ENCODE measurements at places on chromosomes 12 and 14.
A peak's percentile ranks its signal among the peaks of the same experiment; 100 is the strongest.

DNA sequence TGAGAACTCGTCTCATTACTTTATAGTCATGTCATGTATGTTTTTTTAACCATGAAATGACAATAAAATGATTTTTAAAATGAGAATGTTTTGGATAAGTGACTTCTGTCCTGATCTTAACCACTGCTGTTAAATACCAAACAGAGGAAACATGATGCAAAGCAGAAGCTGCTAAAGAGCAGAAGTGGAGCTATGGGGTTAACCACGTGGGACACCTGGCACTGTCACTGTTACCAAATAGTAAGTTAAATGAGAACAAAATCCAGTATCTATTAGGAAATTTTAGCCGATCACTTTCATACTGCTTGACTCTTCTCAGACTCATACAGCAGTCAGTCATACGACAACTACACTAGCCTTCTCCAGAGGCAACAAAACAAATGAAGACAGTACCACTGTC lies 82.4 kb downstream of the SCAF11 start:
- DNase-seq: no peak

DNA sequence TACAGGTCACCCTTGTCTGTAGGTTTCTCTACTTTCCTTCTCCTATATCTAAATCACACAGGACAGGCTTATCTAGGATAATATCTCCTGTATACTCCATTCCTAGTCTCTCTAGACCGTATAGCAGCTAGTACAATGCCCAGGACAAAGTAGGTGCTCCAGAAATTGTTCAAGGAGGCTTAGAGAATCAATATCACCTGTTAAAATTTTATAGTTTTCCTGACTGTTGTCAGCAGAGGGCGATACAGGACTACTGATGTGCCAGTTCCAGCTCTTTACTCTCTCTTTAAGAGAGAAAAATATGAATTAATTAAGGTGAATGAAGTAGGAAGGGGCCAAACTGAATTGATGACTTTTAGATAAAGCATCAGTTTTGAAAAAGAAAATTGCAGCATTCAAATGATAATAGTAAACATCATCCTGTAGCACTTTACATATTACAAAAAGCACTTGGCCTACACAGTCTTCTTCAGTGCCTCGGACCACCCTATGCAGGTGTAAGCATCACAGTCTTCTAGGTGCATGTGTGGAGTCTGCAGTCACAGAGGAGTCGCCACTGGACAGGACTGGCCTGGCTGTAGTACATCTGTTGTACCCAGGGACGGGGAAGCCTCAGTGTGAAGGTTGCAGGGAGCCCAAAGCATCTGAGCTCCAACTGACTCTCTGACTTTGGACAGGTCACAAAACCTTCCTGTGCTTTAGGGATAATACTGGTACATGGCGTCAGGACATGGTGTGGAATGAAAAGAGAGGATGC lies 61.9 kb upstream of the MAX start:
- peak; percentile 13 for DNase-seq

DNA sequence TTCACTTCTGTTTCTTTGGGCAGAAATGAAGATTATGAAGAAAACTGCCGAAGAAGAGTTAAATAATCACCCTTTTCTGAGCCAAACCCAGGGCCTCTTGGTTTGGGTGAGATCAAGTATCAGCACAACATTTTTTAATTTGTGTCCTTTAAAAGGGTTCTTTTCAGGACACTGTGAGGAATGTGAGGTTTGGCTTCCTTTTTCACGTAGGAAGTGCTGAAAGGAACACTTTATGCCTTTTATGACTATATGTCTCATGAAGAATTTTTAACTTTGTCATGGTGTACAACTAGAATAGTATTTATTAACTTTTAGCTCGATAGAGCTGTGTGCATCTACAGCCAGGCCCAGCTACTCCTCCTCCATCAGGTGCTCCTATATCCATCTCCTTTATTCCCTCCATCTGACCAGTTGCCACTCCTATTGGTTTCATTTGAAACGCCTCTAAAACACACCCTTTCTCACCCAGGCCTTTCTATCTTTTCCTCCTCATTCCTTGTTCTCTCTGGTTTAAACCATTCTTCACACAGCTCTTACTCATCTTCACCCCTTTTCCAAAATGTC lies 103.6 kb upstream of the LRIG3 start:
- no peak for DNase-seq

- DNase-seq: no peak
Observed at GRCh38 chr14:32947081-32947480, 8.4 kb downstream of the NPAS3 start.

GRCh38 chr12:105764216-105764835 lies 374.4 kb downstream of the NUAK1 start:
- DNase-seq: no peak

DNA sequence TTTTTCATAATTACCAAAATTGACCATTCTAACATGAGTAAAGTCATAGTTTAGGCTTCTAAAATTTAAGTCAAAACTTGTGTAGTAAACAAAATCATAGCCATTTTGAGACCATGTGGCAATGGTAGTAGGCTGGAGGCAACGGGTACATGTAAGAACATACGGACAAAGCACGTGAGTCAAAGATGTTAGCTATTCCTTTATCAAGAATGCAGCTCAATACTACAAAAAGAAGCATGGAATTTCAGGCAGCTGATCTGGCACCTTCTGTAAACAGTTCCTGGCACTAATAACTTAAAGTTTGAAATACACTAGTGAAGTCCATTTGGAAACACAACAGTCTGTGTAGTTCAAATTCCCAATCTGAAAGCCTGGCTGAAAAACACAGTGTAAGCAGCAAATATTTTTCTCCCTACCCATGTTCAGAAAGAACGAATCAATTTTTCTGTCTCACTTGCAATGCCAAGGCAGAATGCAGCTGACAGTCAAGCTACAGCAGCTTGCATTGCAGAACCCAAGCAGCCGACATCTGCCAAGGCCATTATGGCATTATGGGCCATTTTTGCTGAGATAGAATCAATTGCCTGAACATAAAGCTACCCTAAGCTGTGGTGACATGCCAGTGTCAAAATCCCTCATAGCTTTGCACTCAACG lies 29.3 kb downstream of the MYF5 start:
- no peak for DNase-seq

- no peak for DNase-seq
Observed at GRCh38 chr12:25983625-25984024, 25.1 kb downstream of the RASSF8 start.

DNA sequence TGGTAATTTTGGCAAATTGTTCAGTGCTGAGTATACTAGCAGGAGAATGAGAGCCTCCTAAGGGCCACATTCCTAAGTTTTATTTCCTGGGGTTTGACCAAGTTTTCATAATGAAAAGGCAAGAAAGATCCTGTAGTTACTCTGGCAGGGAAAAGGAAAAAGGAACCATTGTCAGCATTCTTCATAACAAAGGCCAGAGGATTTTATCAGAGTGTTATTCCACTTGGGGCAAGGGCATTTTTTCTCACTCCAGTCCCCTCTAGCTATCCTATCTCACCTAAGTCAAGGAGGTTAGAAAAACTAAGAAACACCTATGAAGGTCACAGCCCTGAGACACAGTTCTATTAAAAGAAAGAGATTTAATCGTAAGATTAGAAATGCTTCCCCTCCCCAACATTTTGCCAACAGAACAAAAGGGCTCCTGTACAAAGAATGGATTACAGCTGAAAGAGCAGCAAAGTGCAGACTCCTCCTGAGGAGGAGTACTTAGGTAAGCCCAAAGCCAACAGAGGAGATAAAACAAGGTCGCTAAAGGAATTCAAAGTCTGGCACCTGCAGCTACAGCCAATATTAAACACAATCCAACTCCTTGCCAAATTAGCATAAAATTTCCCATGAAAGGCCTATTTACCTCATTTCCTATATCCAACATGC lies 162.4 kb downstream of the GALC start:
- DNase-seq: no peak

GRCh38 chr12:132151145-132151765 lies 7.0 kb downstream of the NOC4L start:
- no peak for DNase-seq

DNA sequence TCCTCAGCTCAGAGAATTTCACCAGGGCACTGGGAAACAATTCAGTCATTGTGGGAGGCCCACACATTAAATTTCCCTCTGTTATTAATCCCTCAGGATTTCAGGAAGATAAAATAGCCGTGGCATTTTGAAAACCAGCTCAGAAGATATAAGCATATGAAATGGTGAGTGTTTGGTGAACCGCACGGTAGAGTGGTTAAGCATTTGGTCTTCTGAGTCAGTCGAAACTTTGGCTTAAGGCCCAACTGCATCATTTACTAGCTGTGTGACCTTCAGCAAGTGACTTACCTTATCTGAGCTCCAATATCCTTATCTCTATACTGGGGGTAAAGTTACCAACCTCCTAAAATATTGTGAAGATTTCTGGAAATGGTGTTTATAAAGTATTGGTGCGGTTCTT lies 5.2 kb upstream of the VRK1 start:
- no peak for DNase-seq

- no peak for DNase-seq
Observed at GRCh38 chr14:72894623-72895378, 900 bp upstream of the DPF3 start.

GRCh38 chr12:93653079-93653478 lies 24.1 kb upstream of the CRADD start:
- DNase-seq: no peak

- DNase-seq: no peak
Observed at GRCh38 chr12:83465632-83466031, 778.9 kb downstream of the TMTC2 start.

GRCh38 chr12:52082988-52083637 lies 3.6 kb downstream of the SMIM41 start:
- peak; percentile 55 for DNase-seq
